ENCODE measurements at places on chromosomes 5 and 9.

DNA sequence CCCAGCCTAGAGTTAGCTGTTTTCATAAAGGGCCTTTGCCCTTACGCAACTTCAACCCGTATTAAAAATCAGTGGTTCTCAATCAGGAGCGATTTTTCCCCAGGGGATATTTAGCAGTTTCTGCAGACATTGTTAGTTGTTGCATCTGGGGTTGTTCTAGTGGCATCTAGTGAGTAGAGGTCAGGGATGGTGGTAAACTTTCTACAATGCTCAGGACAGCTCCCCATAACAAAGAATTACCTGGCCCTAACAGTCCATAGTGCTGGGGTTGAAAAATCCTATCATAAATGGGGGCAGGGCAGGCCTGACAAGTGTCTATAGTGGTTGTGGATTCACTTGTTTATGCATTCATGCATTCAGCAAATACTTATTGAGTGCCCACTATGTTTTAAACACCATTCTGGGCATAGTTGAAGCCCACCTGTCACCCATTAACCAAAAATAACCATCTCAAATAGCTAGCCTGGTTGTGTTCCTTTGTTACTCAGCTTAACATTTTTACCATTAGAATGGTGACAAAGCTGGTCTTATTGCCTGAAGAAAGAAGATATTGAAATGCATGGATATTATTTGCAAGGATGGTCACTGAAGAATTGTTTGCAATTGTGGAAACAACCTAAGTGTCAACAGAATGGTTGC lies 15.9 kb upstream of the FGF1 start:
- DNase-seq: no peak

GRCh38 chr9:127707766-127708165 lies 978 bp downstream of the CFAP157 start:
- DNase-seq: no peak

GRCh38 chr5:164958688-164959087 lies 1453.3 kb downstream of the MAT2B start:
- no peak for DNase-seq

DNA sequence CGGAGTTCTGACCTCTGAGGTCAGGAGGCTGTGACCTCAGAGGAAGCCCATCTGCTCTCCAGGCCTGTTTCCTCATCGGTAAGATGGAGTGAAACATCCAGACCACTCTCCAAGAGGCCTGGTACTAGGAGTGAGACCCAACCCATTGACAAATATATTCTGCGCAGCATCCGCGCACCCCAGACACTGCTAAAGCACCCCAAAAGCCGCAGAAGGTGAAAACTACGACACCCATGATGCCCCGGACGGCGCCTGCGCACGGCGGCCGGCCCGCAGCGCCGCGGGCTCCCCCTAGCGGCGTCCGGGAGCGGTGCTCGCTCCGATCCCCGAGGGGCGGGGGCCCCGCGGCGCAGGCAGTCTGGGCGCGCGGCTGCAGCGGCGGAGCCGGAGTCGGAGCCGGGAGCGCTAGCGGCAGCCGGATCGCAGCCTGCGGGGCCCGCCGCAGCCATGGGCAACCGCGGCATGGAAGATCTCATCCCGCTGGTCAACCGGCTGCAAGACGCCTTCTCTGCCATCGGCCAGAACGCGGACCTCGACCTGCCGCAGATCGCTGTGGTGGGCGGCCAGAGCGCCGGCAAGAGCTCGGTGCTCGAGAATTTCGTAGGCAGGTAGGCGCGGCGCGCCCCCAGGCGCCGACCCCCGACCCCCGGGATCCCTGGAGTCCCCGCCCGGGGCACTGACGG lies at the start of gene DNM1:
TSS of gene DNM1 (plus strand) at position 356 of the 683 bp plus-strand sequence. CDS start at position 448, 92 bp downstream.
- DNase-seq: no peak

- DNase-seq: no peak
These were observed 59.3 kb downstream of the DPYSL3 start for GRCh38 chr5:147450606-147451005.

- no peak for DNase-seq
These were observed 356.4 kb upstream of the GRAMD2B start for GRCh38 chr5:126066836-126067235.

DNA sequence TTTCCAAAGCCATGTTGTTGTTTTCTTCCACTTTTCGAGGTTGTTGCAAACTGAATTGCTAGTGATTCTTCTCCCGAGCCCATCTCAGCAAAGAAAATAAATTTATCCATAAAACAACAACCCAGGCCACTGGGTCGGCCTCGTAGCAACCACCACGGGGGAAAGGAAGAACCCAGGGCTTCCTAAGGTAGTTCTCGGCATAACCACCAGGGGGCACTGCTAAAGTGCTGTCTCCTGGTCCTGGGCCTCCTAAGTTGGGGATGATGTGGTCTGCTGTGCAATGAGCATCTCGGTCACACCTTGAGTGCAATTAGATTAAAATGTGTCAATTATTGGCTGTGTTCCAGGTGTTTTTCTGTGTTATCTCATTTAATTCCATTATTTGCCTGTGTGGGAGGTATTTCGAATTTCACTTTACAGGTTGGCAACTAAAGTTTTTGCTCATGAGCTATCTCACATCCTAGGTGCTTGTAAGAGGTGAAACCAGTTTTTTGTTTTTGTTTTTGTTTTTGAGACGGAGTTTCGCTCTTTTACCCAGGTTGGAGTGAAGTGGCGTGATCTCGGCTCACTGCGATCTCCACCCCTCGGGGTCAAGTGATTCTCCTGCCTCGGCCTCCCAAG lies 102.8 kb upstream of the DAP start:
- no peak for DNase-seq

GRCh38 chr5:148491015-148491792 lies 107.4 kb downstream of the FBXO38 start:
- DNase-seq: no peak
